Activated CD8-positive, alpha-beta memory T cell treated with anti-CD3 and anti-CD28 coated beads for 1 hour (primary cell): ENCODE measurements at places on chromosomes 3 and 15.

GRCh38 chr3:133692759-133693158, 31.0 kb upstream of the TOPBP1 start:
- DNase-seq = no peak

GRCh38 chr3:129658110-129658843, 51.8 kb upstream of the PLXND1 start:
- DNase-seq = no peak

DNA sequence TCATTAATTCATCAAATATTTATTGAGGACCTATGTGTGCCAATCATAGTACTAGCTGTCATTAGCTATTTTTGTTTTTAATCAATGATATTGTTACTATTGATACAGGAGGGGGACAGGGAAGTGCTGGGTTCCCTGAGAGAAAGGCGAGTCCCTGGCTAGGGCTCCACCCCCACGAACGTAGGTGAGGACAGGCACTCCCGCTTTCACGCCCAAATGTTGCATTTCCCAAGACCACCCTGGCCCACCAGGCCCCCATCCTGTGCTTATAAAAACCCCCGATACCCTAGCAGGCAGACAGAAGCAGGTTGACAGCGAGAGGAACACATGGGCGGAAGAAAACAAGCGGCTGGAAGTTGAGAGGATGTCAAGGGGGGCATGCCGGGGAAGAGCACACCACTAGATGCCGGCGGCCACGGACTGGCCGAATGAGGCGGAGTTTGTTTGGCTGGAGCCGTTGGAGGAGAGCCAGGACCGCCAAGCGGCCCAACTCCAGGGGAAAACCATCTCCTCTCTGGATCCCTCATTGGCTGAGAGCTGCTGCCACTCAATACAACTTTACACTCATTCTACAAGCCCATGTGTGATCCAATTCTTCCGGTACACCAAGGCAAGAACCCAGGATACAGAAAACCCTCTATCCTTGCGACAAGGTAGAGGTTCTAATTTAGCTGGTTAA, 798.7 kb upstream of the SEMA6D start:
- DNase-seq = no peak

GRCh38 chr15:34721802-34722438, 32.9 kb downstream of the GJD2 start:
- DNase-seq = no peak

GRCh38 chr15:70722266-70723121, 40.9 kb downstream of the UACA start:
- no peak for DNase-seq
